NCI-H187 treated with DMSO at 0.1 percent for 48 hours (cell line): ENCODE measurements at places on chromosomes 12 and 14.

DNA sequence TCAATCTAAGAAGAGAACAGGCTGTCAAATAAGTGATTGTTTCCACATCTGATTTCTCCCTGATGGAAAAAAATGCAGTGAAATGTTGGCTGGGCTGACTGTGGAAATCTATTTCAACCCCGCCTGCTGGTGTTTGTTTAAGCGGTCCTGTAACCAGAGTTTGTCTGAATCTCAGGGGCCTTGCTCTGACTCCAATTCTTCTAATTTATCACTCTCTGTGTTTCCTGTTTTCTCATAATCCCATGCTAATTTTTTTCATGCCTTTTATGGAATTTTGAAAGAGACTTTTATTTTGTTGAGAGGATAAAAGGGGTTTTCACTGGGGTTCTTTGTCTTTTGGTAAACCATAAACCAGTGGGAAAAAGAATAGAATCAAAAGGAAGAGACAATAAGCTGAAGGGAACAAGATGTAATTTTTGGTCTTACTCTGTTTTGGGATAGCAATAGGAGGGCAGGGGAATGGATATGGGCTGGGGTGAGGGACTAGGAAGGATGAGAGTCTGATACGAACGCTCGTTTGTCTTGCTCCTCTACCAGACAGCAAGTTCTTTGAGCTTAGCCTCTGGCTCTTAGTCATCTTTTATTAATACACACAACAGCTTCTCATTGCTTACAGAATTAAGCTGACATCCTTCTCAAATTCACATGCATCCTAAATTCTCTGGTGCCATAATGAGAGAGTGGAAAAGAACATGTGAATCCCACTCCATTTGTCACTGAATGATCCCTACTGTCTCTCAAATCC, 8.0 kb upstream of the MGP start:
- DNase-seq, result no peak

DNA sequence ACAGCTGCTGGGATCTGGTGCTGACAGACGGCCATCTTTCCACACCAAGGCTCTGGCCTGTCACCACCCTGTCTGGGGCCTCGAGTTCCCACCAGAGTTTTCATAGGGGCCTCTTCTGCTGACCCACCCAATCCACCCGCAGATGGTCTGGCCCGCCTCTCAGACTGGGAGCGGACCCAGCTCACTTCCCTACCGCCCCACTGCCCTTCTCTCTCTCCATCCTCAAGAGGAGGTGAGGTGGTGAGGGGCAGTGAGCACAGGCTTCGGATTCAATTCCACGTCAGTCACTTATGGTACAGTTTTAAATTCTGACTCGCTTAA, 12.3 kb upstream of the RPS6KL1 start:
- no peak for DNase-seq

DNA sequence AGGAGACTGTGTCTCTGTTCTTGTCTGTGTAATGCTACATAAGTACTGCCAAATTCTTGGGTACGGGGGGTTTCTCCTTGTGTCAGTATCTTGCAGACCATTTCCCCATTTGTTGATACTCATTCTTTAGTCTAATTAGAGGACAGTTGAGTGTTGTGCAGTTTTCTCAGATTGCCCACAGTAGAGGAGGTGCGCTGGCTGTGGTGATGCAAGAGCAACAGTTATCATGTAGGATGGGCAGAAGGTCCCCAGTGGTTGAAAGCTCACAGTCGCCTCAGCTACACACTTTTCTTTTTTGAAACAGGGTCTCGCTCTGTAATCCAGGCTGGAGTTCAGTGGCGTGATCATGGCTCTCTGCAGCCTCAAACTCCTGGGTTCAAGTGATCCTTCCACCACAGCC, 37.8 kb upstream of the ATP2A2 start:
- no peak for DNase-seq

DNA sequence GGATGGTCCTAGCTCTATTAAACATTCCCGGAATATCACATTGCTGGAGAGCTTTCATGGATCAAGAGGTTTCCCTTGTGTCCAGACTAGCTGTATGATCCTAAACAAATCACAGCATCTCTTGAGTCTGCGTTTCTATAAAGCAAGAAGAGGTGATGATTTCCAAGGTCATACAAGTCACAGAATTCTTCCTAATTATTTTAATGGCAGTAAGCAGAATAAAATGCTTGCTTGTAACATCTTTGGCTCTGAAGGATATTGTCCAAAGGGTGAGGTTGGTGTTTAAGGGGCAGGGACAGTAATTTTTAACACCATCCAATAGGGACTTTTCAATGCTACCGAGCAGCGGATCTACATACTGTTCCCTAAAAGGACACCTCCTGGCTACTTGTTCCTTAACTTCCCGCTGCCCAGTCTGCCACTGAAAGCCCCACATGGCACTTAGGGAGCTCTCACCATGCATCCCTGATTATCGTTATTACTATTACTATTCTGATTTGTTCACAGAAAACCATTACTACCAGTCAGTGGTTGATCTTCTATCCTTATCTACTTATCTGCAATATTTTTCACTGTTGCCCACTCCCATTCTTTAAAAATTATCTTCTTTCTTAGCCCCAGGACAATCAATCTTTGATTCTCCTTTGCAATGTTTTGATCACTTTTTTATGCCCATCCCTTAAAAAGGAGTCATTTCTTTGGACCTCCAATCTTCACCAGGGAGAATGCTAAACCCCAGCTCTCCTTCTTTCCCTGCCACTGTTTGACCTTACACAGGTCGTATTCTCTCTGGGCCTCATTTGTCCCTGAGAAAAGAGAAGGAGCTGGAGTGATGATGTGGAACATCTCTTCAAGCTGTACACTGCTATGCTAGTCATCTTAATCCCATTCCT, 4.0 kb upstream of the PCED1B start:
- DNase-seq, result no peak

- no peak for DNase-seq
Measured at GRCh38 chr12:117526757-117527478, 165.5 kb upstream of the NOS1 start.

- DNase-seq, result no peak
Measured at GRCh38 chr14:75252254-75252837, 26.3 kb upstream of the FOS start.

GRCh38 chr12:13851828-13852227, 129.6 kb downstream of the GRIN2B start:
- no peak for DNase-seq

- DNase-seq, result no peak
Measured at GRCh38 chr12:42779186-42779859, 189.8 kb upstream of the PRICKLE1 start.

GRCh38 chr12:65497660-65498059, 219.2 kb downstream of the MSRB3 start:
- no peak for DNase-seq

GRCh38 chr12:106301241-106301610, 1.3 kb upstream of the TCP11L2 start:
- DNase-seq, result no peak

DNA sequence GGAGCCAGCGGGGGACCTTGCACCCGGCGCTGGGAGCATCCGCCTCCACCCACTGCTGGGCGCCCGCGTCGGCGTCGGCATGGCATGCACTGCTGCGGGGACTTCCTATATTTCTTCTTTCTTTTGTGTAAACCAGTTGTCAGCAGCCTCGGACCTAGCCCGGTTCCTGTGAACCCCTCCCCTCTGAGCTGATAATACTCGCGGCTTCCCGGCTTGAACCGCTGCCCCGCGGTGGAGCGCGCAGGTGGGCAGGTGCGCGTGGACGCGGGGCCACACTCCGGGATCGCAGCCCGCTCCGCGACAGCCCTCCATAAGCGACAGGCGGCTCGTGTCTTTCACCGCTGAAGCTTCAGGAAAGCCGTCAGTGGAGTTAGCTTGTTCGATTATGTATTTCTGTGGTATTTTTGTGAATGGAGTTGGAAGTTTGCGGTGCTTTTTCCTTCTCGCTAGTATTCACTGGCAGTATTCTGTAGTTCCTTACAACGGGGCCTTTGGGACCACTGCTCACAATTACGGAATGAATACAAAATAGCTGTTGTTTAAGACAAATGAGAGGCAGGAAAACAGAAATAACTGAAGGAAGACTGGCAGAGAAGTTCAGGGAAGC, 870 bp downstream of the BMAL2 start:
- DNase-seq, result no peak

DNA sequence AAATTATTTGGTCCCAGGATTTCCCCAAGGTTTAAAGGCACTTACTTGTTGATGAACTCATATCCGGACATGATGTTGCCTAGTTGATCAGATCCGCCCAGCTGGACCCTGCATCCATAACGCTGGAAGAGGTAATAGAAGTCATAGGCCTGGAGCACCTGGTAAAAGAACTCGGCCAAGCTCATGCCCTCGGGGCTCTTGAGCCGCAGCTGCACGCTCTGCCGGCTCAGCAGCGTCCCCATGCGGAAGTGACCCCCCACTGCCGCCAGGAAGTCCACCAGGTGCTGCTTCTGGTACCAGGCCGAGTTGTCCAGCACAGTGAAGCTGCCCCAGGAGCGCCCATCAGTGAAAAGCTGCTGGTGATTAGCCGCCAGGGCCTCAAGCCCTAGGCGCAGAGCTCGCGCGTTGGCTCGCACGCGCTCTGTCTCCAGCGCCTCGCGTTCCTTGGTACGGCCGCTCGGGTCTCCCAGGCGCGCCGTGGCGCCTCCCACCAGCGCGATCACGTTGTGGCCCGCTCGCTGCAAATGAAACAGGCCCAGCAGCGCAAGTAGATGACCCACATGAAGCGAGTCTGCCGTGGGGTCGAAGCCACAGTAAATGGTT, 545 bp downstream of the YARS2 start:
- no peak for DNase-seq

DNA sequence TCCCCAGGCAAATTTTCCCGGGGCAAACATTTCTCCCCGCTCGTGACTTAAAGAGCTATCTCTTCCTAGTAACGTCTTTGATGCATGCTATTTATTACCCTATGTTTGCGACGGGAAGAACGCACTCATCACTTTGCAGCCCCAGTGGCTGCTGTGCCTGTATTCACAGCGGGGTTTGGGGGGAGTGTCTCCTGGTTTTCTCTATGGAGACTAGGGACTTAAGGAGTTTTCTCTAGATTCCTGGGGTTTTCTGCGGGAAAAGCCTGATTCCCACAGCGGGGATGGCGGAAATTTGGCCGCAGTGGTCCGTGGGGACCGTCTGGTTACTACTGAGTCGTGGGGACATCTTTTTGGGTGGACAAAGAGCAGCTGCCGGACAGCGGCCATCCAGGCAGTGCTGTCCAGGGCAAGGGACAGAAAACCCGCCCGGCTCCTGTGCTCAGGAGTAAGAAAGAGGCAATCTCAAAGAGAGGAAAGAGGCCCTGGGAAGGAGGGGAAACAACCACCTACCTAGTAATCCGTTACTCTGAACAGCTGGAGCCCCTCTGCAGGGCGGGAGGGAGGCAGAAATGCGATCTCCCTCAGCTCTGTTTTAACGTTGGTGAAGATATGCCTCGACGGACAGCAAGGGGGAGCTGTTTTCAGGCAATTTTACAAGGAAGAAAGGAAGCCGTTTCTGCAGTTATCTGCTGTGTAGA, 771 bp upstream of the AVPR1A start:
- no peak for DNase-seq

GRCh38 chr12:51864833-51865670, 16.5 kb upstream of the FIGNL2 start:
- DNase-seq, result no peak

GRCh38 chr14:46008348-46008747, 643.2 kb downstream of the RPL10L start:
- DNase-seq, result no peak

GRCh38 chr14:70655110-70655826, 13.6 kb downstream of the TTC9 start:
- no peak for DNase-seq

DNA sequence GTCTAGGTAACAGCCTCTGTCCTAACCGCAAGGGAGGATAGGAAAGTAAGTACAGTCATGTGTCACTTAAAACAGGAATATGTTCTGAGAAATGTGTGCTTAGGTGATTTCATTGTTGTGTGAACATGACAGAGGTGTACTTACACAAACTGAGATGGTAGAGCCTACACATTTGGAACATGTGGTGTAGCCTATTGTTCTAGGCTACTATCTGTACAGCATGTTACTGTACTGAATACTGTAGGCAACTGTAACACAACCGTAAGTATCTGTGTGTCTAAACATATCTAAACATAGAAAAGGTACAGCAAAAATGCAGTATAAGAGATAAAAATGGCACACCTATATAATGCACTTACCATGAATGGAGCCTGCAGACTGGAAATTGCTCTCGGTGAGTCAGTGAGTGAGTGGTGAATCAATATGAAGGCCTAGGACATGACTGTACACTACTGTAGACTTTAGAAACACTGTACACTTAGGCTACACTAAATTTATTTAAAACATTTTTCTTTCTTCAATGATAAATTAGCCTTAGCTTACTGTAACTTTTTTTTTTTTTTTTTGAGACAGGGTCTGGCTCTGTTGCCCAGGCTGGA, 13.2 kb upstream of the MDM2 start:
- no peak for DNase-seq

DNA sequence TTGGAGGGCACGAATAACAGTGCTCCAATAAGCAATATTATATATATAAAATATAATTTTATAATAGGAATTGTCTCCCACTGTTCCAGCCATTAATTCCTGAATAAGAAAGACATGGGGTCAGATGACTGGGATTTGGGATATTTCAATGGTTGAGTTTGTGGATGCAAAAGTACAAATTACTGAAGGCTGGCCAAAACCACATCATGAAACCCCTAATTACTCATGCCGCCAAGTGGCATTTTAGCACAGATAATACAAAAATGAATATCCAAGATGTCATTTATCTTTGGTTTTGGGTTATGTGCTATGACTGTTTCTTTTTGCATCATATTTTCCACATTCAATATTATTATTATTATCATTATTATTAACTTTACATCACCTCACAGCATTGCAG, 261.4 kb upstream of the TBX3 start:
- no peak for DNase-seq

DNA sequence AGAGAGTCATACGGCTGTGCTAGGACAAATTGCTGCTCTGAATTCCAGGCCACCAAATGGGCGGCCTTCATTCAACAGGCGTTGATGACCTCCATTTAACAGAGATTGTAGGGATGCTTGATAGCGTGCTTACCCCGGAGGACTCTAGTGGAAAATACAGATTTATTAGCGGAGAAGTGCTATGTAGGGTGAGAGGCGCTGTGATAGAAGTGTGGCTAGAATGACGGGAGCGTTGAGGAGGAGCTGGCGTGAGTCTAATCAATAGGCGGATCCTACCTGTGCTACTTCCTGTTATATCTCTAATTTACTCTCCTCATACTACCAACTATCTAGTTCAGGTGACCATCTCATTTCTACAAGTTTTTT, 668 bp downstream of the MRPS35 start:
- DNase-seq, result no peak

GRCh38 chr14:100423317-100424010, 100.3 kb downstream of the SLC25A47 start:
- no peak for DNase-seq

- DNase-seq, result no peak
Measured at GRCh38 chr14:31949709-31950108, 127.4 kb upstream of the ARHGAP5 start.

DNA sequence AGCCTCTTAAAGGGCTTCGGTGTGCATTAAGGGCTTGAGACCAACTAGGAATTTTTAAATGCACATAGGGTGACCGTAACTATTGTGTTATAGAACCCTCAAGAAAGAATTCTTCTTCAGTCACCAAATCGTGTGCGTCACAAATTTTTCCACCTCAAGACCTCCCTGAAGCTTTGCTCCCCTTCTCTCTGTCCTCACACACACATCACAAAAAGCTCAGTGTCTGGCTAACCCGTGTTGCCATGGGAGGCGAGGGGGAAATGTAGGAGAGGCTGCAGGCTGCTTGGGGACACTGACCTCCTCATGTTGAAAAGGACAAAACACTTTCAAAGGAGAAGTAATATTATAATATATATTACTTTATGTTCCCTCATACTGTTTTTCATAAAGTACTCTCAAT, 10.6 kb downstream of the SSPN start:
- DNase-seq, result no peak

GRCh38 chr14:80346395-80346794, 135.1 kb upstream of the DIO2 start:
- DNase-seq, result no peak
